Left kidney (tissue), 8 donors: ENCODE measurements at places on chromosomes 12 and 14.

DNA sequence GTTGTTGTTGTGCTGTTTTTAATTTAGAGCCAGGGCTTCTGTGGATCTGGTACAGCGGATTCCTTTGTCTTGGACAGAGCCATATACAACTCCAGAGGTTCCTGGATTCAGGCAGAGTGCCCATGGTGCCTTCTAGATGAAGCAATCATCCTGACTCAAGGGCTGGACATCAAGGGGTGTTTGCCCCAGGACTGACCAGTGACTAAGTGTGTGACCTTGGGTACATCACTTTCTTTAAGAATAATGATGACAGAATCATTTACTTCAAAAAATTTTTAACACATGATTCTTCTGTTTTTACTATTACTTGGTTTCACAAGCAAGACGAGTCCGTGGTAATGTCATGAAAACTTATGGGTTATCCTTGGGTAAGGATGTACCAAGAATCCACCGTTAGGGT is 397.3 kb downstream of the ZFP36L1 start:
- no peak for DNase-seq

DNA sequence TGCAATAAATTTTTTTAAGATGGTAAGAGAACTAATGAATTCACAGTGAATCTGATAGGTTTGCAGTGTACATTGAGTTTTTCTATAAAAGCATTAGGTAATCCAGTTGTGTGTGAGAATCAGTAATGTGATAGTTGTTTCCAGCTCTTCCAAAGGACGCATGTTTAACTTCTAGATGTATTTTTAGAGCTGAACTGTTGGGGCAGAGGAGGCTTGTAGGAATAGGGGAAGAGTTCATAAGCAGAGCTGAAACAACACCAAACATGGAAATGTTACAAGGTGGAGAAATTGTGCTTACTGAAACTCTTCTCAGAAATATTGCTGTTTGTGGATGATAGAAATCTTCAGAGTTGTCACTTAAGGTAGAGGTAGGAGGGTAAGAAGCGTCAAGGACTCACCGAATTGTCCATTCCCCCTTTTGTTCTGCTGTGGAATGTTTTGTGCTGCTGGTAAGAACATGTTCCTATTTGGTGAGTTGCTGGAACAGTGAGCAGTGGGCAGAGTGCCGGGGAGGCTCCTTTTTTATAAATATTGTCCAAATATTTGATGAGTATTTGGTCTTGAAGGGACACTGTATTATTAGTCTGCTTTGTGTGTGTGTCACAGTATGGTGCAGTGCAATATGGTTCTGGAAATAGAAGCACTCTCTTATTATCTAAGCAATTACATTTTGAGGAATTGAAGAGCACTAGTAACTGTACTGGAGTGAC is 76.7 kb downstream of the ANO6 start:
- no peak for DNase-seq

- DNase-seq, result no peak
Measured at GRCh38 chr12:13744561-13744960, 236.8 kb downstream of the GRIN2B start.

GRCh38 chr14:89903340-89903952 is 51.1 kb downstream of the EFCAB11 start:
- no peak for DNase-seq

DNA sequence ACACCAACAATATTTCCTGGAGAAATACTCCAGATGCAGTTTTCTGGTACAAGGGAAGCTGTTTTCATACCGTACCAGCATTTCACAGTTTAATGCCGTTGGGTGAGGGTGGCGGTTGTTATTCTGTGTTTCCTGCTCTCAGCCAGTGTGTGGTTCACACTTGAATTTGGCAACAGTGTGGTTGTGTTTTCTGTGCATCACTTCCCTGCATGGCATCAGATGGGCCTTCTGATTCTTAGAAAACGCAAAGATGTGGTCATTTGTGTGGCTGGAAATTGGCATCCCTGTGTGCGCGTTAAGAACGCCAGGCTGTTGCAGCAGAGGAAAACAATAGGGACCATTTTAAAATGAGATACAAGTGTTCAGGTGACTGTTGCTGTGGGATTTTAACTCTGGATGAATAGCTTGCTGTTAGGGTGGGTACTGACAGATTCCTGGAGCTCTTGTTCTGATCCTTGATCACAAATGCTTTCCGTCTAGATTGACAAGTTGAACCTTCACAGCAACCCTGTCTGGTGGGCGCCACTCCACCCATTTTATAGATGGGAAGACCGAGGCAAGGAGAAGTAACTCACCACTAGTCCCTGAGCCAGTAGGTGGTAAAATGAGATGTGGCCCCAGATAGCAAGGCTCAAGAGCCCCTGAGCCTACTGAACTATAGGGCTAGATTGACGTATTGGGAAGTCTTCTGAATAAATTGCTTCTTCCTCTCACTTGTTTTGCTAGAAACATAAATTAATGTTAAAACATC is 231.2 kb downstream of the CHST11 start:
- DNase-seq, result no peak

DNA sequence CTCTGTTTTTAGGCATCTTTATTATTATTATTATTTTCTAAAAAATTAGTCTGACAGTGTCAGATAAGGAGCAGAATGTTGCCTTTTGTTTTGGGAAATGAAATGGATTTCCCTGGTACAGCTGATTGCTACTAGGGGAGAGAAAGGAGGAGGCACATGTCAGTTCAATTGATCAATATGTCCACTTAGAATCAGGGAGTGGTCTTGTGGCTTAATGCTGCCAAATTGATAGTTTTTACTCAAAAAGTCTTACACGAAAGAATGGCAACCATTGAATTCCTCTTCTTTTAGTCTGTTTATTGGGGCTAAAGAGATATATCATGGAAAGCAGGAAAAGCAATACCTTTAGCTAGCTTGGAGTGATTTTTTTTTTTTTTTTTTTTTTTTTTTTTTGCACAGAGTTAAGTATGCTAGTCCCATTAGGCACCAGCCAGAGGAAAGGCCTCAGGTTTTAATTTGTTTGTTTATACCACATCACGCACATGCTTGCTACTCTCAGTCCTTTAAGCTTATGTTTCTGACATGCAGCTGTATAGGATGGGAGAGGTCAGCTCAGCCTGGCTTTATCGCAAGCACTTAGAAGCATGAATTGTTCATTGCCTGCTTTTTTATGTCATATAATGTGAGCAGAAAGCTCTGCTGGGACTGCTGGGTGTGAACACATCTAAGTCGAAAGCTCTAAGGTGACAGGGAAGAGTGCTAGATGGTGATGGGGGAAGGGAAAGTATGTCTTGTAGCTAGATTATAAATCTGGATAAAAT is 1.4 kb downstream of the AKAP6 start:
- DNase-seq, result no peak

DNA sequence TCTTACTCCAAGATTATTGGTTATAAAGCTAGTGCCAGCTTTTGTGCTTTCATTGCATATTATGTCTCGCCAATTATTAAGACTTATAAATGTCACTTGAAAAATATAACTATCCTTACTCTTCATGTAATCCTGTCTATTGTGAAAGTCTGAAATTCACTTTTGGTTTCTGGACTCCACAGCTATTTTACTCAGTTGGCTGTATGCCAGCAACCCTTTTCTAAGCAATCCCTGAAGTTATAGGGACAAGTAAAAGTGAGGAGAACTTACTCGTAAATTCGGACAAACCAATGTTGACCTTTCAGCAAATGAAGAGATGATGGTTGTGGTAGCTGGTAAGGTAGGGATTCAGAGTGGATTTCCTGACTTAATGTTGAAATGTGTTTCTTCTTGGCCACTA is 196.3 kb downstream of the NPAS3 start:
- DNase-seq, result no peak

GRCh38 chr12:12779007-12779406 is 6.5 kb upstream of the APOLD1 start:
- DNase-seq, result no peak
